ENCODE measurements at places on chromosomes 12 and 14.

- DNase-seq = no peak
Measured at GRCh38 chr14:81728447-81728846, 194.8 kb upstream of the SEL1L start.

- DNase-seq = no peak
Measured at GRCh38 chr12:68565391-68565903, 45.3 kb upstream of the RAP1B start.

GRCh38 chr14:91778217-91778616, 46.3 kb upstream of the CATSPERB start:
- no peak for DNase-seq

DNA sequence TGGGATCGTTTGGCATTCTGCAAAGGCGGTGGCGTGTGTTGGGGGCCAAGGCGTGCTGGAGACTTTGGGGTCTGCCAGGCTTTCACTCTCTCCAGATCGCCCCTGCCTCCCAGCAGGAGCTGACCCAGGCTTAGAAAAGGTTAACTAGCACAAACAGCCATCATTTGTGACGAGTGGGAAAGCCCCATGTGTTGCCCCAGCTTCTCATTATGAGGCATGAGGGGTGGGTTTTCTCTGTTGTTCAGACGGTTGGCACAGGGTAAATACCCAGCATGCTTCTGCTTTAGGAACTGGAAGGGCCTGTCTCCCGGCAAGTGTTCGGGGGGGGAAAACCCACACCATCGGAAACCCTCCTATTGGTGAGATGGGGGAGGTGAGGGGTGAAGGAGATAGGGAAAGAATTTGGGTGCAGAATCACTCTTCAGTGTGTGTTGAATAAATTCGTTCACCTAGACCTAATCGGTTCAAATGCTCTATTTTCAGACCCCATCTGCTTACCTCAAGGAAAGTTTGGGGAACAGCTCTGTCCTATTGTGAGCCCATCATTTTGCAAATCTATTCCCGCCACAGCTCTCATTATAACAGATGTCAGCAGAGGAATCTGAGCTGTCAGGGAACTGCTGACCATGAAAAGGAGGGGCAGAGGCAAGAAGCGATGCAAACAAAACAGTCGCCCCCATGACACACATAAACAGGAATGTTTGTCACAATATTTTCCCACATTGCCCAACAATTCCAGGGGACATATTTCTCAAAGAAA, 34.7 kb upstream of the C12orf42 start:
- no peak for DNase-seq

DNA sequence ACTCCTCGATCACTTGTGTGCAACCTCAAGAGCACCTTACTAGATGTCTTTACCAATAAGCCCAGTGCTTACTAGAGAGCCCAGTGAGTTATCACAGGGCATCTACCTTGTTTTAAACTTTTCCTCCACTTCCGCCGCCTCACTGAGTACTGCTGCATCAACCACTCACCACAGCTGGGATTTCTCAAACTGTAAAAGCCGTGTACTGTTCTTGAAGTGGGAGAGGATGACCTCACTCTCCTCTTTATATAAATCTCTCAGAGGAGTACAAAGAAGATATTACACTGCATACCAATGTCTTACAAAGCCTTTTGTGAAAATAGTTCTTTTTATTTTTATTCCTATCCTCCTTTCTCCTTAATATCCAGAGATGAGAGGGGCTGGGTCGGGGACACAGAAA, 94.1 kb downstream of the PLCZ1 start:
- DNase-seq = no peak

- DNase-seq = no peak
Measured at GRCh38 chr12:109421355-109422087, 55.6 kb downstream of the KCTD10 start.

DNA sequence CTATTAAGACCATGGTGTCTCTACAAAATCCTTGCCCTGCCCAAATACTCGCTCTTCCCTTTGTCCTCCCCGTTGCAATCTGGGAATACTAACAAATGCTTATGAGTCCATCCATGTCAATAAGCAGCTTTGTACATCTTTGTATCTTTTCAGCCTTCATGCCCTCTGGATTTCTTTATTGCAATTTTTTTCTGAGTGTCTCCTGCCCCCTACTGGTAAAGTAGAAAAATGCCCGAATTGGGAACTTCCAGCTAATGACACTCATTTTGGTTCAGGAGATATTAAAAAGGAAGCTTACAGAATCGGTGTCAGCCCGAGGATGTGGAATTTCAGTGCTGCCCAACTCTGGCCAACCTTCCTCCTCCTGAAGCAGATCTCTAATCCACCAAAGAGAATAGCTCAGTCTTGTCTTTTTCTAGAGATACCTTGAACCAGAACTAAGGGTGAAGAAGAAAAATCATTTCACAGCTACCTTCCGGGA, 46.0 kb downstream of the SH2B3 start:
- DNase-seq = no peak

DNA sequence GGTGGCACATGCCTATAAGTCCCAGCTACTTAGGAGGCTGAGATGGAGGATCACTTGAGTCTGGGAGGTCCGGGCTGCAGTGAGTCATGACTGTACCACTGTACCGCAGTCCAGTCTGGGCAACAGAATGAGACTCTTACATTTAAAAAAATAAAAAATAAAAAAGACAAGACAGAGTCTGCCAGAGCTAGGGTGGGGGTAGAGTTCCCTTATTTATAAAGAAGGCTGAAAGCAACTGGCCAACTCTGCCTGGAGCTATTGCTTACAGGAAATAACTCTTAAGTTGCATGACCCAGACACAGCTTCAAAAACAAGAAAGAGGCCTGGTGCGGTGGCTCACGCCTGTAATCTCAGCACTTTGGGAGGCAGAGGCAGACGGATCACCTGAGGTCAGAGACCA, 31.5 kb downstream of the NUMB start:
- no peak for DNase-seq

GRCh38 chr14:60649875-60650372, 647 bp upstream of the SIX1 start:
- no peak for DNase-seq

GRCh38 chr14:31576949-31577348, 15.7 kb downstream of the NUBPL start:
- DNase-seq = no peak

DNA sequence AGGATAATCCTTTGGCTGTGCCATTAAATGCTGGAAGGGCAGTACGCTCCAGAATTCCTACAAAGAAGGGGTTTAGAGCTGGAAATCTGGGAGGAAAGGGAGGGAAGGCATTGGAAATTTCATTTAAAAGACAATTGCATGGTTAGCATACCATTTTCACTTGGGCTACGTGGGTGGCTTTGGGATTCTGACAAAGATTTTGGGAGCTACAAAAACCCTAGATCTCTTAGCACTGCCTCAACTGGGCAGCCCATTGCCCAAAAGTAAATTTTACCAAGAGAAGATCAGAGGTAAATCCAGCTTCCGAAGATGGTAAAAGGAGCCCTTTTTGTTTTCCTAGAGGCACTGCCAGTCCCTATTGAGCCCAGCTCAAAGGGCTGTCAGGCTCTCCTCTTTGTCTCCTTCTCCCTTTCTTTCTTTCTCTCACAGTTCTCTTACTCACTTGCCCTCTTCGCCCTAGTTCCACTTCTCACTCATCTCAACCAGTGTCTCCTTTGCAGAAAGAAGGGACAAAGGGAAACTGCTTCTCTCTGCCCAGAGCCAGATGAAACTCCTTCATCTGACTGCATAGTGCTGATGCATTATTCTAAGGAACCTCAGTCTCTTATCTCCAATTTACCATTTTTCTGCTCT, 125.4 kb upstream of the PLEKHA5 start:
- DNase-seq = no peak
